ENCODE measurements at places on chromosomes 7 and 10. TPM values are rescaled to one million over a fixed set of nuclear protein-coding genes. Genes with fewer than 3 reads are reported as not detected.

The CALML5 gene
- not detected for total RNA-seq

GRCh38 chr10:69855346-69856111 is 53.8 kb downstream of the COL13A1 start:
- DNase-seq: no peak

DNA sequence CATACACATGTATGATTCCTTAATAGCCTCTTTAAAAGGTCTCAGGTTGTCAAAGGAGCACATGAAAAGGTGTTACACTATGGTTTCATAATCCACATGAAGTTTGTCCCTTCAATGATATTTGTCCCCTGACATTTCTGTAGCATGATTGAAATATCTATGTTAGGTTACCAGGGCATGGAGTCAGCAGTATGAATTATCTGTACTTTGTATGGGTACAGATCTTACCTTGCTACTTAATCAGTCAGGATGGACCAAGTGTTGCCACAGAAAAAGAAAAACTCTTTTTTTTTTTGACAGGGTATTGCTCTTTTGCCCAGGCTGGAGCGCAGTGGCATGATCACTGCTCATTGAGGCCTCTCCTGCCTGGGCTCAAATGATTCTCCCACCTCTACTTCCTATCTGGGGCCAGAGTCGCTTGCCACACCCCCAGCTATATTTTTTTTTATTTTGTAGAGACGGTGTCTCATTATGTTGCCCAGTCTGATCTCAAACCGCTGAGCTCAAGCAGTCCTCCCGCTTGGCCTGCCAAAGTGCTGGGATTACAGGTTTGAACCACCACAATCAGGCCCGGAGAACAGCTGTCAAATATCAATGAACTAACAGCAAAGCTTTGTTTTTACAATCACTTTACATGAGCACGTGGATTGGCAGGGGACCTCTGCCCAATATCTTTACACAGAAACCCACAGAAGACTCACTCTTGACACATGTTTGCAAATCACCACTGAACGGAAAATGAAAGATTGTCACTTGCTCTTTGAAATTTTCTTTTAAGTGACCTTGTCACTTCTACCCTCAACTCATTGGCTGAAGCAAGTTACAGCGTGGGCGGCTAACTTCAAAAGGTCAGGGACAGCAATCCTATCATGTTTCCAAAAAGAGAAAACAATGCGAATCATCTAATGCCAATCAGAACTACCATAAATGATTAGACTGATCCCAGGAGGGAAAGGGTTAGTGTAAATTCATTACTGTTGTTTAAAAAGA is 140.2 kb downstream of the PRKG1 start:
- DNase-seq: no peak

The KLF14 gene
- 0.10 TPM for total RNA-seq
